ENCODE measurements at places on chromosomes 16 and 17.

DNA sequence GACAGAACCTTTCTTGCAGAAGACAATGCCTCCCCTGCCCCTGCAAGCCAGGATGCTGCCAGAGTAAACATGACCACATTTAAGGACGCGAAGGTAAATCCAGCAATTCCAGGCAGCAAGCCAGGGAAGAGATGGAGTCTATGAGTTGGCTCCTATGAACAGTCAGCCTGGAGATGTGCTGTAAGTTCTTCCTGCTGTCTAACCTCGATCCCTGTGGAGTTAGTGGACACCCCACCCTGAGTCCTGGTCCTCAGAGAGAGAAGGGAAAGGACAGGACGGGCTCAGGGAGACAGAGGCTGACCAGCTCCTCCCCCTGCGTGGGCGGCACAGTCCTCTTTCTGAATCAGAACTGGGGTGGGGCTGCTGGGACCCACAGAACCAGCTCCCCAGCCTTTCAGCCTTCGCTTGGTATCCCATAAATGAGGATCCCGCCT lies 24.9 kb downstream of the CDC42EP4 start:
- no peak for DNase-seq

GRCh38 chr17:15777717-15778116 lies 45.6 kb downstream of the TBC1D26 start:
- DNase-seq = no peak

- no peak for DNase-seq
Measured at GRCh38 chr17:77793971-77794235, 164.6 kb upstream of the TNRC6C start.

DNA sequence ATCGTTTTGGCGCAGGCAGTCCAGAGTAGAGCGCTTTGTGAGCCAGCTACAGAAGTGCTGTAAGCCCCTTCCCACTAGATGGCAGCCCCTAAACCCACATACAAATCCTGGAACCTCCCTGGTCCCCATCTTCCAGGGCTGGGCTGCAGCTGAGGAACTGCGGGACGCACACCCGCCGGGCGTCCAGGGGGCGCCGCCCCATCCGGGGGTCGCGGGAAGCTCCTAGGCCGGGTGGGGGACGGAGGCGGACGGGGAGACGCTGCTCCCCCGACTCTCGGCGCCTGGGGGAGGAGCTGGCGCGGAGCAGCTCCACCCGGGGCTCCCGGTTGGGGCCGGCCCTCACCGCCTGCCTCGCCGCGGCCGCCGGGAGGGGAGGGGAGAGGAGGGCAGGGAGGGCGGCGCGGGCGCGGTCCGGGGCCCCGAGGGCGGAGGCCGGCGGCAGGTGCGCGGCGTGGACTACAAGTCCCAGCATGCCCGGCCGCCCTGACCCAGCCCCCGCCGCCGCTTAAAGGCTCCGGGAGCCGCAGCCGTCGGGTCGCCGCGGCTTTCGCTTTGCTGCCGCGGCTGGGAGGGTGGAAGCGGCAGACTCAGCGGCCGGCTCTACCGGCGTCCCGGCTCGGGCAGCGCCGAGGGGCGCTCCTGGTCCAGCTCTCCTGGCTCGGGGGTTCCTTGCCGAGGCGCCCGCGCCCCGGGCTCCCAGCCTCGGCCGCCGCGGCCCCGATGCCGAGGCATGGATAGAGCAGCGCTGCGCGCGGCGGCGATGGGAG lies at the start of gene KSR1:
TSS of gene KSR1 (plus strand) at position 535 of the 767 bp plus-strand sequence. CDS start at position 731, 196 bp downstream.
- peak; percentile 50 for DNase-seq

DNA sequence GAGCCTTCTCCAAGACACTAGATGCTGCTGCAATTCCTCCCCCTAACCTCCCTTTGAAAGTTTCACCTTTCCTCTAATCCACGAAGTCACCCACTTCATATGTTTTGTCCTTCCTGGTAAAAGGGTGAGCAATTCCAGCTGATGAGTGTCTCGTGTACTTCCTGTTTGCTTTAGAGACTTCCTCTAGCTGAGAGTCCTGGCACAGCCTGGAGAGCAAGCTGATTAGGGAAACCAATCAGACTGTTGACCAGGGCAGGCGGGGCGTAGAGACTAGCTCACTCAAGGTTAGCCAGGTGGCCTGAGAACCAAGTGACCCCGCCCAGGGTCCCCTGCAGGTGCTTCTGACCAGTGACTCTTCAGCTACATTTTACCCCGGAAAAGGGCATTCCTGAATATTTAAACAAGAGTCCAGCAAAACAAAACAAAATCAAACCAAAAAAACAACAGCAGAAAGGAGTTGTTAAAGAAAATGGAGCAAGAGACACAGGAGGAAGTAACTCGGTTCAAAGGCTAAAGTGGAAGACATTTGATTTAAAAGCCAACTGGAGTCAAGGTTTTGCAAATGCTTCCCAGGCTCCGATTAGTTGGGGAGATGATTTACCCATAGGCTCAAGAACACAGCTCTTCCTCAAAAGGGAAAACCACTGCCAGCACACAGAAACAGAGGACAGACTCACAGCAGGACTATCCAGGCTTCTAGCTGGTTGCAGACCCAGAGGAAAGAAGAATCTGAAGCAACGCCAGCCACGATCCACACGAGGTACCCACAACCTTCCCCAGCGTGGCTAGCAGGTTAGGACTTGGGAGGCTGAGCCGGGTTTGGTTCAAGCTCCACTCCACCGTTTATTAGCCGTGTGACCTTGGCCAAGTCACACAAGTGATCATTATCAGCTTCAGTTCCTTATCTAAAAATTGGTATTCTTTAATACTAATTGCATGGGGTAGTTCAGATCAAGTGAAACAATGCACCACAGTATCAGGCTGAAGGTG lies 13.4 kb downstream of the HSPB9 start:
- DNase-seq = no peak

DNA sequence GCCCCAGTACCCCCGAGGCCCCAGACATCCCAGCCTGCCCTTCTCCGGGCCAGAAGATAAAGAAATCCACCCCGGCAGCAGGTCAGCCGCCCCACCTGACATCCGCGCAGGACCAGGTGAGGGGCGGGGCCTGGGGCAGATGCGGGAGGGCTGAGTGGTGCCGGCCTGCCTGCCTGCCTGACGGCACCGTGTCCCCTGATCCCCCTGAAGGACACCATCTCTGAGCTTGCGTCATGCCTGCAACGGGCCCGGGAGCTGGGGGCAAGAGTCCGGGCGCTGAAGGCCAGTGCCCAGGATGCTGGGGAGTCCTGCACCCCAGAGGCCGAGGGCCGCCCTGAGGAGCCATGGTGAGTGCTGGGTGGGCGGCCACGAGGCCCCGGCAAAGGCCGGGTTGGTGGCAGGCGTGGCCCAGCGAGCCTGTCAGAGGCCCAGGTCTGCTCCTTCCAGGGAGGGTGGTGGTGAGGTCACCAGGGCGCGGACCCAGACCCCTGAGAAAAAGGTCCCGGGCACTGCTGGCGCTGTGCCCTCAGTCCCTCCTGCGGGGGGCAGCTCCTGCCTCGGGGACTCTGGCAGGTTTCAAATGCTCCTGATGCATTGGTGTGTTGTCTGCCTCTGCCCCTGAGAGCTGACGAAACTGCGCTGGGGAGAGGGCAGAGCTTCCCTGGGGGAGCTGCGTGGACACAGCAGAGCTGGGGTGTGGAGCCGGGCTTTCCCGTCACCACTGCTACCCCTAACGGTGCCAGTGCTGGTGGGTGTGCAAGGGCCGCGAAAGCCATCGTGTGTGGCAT lies 1.2 kb downstream of the CDT1 start:
- DNase-seq = no peak

Measured in stimulated activated CD4-positive, alpha-beta T cell treated with anti-CD3 and anti-CD28 coated beads, Interleukin-1b, Interleukin-23, amount 100 ng/mL, for 1 hour (primary cell).